ENCODE measurements at places on chromosomes 2 and 18. TPM values are rescaled to one million over a fixed set of nuclear protein-coding genes. Genes with fewer than 3 reads are reported as not detected.

DNA sequence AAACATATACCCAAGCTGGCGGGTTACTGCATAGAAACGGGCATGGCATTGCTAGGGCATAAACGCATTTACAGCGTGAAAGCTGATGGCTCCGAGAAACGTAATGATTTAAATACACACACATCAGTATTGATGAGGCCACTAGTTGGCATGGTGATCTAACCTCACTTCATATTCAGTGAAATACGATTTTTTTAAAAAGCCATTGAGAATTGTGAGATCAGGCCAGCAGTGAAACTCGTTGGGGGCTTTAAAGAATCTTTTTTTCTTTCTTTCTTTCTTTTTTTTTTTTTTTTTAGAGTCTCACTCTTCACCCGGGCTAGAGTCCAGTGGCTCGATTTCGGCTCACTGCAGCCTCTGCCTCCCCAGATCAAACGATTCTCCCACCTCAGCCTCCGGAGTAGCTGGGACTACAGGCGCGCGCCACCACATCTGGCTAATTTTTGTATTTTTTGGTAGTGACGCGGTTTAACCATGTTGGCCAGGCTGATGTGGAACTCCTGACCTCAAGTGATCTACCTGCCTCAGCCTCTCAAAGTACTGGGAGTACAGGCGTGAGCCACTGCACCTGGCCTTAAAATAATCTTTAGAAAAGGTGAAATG lies 2.4 kb upstream of the SMAD7 start:
- DNase-seq = no peak

The KIAA2012 gene
- polyA plus RNA-seq = 0.11 TPM

DNA sequence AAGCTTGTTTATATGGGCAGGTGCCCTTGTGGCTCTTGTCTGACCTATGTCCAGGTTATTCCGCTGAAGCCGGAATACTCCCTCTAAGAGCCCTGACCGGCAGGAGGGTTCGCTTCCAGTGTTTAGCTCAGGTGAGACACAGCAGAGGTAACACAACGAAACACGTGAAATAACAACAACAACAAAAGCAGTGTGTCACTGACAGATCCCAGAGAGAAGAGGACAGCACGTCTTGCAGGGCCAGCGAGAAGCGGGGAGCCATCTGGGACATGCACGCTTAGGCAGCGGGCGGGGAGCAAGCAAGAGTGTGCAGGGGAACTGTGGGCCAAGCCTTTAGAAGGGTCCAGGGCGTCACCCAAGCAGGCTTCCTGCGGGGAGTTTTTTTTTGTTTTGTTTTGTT lies 17.1 kb upstream of the ZDBF2 start:
- DNase-seq = no peak

The HRH4 gene
- 0.06 TPM for polyA plus RNA-seq

- DNase-seq = no peak
These were observed 1087.6 kb upstream of the PIK3C3 start for GRCh38 chr18:40867459-40867858.

DNA sequence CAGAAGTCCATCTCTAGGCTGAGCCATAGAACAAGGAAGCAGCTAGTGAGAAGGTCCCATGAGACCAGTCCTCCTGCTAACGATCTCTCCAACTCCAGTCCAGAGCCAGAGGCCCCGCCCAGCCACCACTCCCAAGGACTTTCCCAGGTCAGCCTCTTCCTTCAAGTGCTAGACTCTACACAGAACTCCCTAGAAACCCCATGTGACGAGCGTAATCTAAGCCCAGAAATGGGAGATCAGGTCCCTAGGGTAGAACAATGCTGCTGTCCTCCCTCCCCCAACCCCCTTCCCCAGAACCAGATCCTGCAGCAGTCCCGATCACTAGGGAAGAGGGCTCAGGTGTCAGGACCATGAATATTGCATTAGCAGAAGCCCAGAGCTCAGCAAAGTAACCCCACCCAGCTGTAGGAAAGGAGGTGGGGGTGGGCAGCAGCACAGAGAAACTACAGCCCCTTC lies 6.9 kb downstream of the DCTN1 start:
- no peak for DNase-seq

The GALR1 gene
- 0.07 TPM for polyA plus RNA-seq

- DNase-seq = no peak
These were observed 36.7 kb downstream of the PRKD3 start for GRCh38 chr2:37287966-37288365.

DNA sequence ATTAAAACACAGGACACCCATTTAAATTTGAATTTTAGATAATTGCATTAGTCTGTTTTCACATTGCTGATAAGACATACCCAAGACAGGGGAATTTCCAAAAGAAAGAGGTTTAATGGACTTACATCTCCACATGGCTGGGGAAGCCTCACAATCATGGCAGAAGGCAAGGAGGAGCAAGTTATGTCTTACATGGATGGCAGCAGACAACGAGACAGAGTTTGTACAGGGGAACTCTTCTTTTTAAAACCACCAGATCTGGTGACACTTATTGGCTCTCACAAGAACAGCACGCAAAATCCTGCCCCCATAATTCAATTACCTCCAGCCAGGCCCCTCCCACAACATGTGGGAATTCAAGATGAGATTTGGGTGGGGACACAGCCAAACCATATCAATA lies 79.8 kb upstream of the SMAD2 start:
- DNase-seq = no peak

DNA sequence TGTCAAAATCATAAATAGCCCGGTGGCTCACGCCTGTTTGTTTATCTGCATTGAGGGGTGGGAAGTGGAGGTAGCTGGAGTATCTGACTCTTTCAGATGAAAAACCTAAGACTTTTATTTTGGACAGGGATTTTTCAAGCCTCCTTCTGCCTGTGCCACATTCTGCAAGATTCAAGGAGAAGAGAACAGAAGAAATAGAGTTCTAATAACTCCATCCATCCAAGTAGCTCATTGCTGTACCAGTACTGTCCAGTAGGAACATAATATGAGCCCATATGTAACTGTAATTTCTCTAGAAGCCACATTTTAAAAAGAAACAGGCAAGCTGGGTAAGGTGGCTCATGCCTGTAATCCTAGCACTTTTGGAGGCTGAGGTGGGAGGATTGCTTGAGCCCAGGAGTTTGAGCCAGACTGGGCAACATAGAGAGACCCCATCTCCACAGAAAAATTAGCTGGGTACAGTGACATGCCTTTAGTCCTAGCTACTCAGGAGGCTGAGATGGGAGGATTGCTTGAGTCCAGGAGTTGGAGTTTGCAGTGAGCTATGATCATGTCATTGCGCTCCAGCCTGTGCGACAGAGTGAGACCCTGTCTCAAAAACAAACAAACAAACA lies 35.4 kb upstream of the NT5DC4 start:
- no peak for DNase-seq

DNA sequence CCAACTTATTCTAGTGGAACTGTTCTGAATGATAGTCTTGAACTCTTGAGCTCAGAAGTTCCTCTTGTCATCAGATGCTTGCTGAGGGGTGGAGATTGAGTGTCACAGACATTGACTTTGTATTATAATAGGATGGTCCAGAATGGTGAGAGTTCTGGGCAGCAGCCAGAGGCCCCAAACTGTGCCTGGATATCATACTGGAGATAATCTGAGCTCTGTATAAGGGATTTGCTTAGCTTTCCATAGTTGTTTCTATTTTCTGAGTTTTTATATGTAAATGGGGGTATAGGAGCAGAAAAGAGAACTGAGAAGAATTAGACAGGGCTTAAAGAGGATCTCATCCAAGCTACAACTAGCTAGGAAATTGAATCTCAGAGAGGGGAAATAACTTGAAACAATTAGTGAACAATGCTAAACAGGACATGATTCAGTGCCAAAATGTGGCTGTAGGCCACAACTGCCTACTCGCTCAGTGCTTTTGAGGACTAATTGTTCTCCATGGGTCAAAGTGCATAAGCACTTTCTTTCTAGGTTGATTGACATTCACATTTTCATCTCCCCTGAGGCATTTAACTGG lies 10.1 kb upstream of the LCLAT1 start:
- DNase-seq = no peak

- DNase-seq = no peak
These were observed 11.5 kb downstream of the GPR55 start for GRCh38 chr2:230913406-230914143.

The GCG gene
- polyA plus RNA-seq = not detected

DNA sequence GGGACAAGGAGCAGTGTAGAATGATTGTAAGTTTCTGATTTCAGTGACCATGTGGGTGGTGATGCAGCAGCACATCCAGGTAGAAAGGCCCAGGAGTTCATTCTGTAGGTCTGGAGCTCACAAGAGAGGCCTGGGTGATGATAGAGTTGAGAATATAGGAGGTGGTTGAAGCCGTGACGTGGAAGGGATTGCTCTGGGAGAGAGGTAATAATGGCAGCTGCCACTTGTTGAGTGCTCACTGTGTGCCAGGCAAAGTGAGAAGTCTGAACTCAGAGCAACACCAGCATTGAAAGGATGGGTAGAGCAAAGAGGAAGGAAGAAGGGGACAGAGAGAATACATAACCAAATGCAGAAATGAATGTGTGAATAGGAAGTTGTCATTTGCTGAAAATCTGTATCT lies 3.3 kb downstream of the TTLL4 start:
- DNase-seq = no peak

DNA sequence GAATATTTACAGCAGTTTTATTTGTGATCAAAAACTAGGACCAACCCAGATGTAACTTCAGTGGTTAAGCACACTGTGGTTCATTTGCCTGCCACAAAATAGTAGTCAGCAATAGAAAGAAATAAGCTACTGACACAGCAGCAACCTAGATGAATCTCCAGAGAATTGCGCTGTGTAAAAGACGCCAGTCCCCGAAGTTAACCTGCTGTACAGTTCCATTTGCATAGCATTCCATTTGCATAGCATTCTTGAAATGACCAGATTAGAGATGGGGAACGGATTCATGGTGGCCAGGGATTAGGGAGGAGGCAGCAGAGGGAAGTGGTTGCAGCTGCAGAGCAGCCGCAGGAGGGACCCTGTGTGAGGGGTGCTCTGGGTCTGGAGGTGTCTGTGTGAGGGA lies 39.3 kb upstream of the NFATC1 start:
- no peak for DNase-seq

- DNase-seq = no peak
These were observed 387.6 kb downstream of the ZEB2 start for GRCh38 chr2:144132357-144132756.

- DNase-seq = no peak
These were observed 79.8 kb downstream of the VSNL1 start for GRCh38 chr2:17620280-17620679.

DNA sequence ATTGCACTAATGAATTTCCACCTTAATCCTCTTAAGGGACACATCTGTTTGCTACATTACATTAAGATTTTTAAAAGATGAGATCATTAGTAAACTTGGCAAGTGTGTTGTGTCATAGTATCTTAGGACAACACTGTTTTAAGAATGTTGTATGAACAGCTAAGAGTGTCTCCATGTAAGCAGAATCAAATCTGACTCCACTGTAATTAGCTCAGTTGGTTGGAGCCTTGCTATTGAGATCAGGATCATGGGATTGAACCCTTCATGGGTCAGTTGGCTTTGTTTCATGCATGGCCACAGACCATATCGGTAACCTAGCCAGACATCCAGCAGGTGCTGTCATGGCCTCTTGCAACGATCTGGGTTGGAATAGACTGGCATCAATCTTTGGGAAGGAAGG lies 5.2 kb downstream of the FHOD3 start:
- no peak for DNase-seq

DNA sequence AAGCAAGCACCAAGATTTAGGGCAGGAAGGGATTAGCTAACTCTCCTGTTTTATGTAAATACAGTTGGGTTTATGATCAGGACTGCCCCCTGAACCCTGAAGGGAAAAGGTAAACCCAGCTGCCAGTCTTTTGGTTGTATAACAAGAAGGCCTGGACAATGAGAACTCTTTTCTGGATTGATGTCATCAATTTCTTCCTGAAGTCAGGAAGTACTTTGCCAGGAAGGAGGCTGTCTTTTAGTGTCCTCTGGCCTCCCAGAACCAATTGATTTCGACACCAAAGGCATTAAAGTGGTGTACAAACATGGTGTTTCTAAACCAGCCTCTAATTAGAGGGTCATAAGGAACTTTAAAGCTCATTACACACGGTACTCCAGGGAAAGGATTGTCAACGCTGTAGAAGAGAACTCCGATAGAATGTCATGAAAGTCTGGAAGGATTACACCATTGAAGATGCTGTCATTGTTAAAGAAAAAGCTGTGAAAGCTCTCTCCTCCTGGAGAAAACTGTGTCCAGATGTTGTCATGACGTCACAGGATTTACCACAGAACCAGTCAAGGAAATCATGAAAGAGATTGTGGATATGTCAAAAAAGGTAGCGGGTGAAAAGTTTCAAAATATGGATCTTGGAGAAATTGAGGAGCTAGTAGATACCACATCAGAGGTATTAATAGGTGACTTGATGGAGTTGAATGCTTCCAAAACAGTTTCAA lies 78.8 kb downstream of the ANKRD12 start:
- DNase-seq = no peak

DNA sequence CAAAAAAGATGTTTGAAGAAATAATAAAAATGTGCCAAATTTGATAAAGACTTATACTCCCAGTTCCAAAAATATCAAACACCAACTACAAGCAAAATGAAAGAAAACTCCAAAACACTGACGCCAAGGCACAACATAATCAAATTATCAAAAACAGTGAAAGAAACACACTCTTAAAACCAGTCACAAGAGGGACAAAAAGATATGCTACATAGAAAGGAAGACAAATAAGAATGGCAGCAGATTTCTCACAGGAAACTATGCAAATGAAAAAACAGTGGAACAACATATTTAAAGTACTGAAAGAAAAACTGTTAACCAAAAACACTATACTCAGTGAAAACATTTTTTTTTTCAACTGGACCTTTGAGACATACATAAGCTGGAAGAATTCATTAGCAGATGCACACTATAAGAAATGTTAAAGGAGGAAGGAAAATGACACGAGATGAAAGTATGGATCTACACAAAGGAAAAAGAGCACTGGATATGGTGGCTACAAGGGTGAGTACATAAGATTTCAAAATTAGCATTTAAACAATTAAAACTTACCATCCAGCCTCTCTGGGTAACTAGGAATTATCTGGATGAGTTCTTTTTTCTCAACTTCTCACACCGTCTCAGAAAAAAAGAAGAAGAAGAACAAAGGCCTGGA lies 94.0 kb upstream of the ACVR1C start:
- no peak for DNase-seq

GRCh38 chr2:181792906-181793305 lies 98.6 kb upstream of the ITPRID2 start:
- no peak for DNase-seq

DNA sequence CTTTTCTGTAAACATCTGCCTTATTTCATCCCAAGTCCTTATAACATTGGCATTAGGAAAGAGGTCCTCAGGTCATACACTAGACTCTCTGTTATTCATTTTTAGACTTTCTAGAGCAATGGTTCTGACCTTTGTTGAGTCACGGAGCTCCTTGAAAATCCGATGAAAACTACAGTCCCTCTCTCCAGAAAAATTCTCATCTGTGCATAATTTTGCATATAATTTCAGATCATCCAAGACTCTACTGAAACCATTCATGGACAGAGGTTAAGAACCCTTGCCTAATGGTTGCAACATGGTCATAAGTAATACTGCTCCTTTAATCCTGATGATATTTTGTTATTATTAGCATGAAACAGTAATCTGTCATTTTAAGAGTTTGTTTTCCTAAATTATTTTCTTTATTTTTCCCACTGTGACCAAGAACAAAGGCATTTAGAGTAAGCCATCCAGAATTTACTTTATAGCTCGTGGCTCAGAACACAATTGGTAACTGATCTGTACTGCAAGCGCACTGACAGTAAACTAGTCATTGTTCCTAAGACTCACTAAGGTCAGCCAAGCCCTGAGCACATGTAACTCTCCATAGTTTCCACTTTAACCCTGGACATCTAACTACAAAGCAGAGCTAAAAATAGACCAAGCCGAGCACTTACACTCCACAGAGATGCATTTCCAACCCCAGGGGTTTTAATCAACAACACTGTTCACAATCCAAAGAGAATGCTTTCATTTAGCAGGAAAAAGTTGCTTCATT lies 8.4 kb downstream of the MYOM1 start:
- DNase-seq = no peak

The CNGA3 gene
- not detected for polyA plus RNA-seq

The COLEC12 gene
- polyA plus RNA-seq = 28.0 TPM

Data from right renal pelvis (tissue), 4 donors.